ENCODE measurements at places on chromosomes 13 and 19.

GRCh38 chr13:36526897-36527296 lies 94.6 kb downstream of the CCNA1 start:
- no peak for DNase-seq

- DNase-seq: no peak
Measured at GRCh38 chr13:23806874-23807526, 82.2 kb downstream of the MIPEP start.

DNA sequence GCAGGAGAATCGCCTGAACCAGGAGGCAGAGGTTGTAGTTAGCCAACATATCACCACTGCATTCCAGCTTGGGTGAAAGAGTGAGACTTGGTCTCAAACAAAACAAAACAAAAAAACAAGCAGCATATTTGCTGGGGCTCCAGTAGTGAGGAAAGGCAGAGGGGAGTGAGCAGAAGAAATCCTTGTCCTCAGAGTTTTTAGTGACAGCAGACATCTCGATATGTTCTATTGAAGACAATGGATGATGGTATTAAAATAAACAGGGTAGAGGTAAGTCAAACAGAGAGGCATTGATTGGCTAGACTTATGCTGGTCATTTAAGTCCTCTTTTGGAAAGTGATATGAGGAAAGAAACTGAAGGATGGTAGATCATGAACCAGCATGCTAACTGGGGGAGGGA lies 19.0 kb downstream of the NLRP7 start:
- no peak for DNase-seq

DNA sequence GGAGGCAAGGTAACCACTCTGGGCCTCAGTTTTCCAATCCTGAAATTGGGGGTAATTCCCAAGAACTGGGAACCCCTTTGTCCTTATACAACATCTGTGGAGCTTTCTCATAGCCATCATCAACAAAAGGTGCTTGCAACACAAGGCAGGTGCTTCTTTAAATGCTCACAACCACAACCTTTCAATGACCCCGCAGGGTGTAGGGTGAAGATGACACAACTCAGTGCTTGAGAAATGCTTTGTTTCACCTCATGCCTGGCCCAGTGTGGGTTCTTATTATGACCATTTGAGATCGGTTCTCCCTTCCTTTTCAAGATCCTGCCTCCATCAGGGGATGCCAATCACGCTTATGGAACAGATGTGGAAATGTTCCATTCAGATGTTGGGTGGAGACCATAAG lies 8.4 kb downstream of the WIZ start:
- no peak for DNase-seq

GRCh38 chr19:30357580-30357954 lies 14.6 kb upstream of the ZNF536 start:
- no peak for DNase-seq

- DNase-seq: no peak
Measured at GRCh38 chr13:45718992-45719391, 16.9 kb downstream of the CBY2 start.

GRCh38 chr13:102440259-102440936 lies 38.5 kb upstream of the FGF14 start:
- no peak for DNase-seq

DNA sequence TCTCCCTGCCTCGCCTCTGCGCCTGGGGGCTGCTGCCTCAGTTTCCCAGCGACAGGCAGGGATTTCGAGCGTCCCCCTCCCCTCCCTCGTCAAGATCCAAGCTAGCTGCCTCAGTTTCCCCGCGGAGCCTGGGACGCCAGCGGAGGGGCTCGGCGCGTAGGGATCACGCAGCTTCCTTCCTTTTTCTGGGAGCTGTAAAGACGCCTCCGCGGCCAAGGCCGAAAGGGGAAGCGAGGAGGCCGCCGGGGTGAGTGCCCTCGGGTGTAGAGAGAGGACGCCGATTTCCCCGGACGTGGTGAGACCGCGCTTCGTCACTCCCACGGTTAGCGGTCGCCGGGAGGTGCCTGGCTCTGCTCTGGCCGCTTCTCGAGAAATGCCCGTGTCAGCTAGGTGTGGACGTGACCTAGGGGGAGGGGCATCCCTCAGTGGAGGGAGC lies 722 bp upstream of the ICAM1 start:
- peak; percentile 79 for DNase-seq

GRCh38 chr13:46489586-46490023 lies 63.4 kb upstream of the LRCH1 start:
- peak; percentile 62 for DNase-seq

DNA sequence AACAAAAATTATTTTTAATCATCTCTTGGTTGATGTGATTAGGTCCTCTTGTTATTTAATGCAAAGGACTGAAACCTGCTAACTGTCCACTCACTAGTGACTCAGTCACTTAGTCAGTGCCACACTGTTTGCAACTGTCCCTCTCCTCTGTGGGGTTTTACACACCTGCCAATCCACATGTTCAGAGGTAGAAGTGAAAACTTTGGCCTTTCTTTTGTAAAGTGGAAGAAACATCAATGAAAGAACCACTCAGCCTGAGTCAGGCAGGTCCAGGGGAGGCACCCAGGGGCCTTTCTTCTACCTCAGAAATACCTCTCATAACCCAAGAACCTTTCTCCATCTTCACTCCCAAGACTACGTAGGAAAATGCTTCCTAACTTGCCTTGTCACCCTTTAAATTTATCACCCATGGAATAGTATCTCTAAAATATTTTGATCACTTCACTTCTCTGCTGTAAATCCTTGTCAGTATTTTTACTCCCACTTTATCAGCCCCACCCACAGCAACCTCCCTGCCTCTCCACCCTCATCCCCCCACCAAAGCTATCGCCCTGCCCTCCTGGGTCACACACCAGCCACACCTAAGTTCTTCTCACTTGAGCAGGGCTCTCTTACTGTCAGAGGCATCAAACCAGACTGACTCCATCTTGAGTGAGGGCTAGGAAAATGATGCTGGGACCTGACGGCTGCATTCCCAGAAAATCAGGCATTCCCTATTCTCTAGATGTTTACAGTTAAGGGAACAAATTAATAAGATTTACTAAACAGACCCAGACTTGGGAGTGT lies 29.6 kb upstream of the EEF1AKMT1 start:
- DNase-seq: no peak

GRCh38 chr13:95247171-95247570 lies 54.1 kb downstream of the ABCC4 start:
- no peak for DNase-seq

- DNase-seq: no peak
Measured at GRCh38 chr13:24167666-24168391, 7.3 kb downstream of the SPATA13 start.

DNA sequence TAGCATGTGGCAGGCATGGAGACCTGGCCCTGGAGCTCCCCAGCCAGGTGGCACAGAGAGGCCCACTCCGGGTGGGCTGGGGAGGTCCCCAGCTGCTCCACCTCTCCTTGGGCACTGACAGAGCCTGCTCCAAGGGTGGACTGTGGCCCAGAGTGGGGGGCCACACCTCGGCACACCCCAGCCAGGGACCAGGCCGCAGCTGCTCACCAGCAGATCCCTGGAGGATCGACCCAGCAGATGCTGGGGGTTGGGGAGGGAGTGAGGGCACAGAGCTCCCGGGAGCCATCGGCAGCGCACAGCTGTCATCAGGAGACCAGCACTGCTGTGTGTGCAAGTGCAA lies 72.0 kb upstream of the KCTD15 start:
- no peak for DNase-seq

DNA sequence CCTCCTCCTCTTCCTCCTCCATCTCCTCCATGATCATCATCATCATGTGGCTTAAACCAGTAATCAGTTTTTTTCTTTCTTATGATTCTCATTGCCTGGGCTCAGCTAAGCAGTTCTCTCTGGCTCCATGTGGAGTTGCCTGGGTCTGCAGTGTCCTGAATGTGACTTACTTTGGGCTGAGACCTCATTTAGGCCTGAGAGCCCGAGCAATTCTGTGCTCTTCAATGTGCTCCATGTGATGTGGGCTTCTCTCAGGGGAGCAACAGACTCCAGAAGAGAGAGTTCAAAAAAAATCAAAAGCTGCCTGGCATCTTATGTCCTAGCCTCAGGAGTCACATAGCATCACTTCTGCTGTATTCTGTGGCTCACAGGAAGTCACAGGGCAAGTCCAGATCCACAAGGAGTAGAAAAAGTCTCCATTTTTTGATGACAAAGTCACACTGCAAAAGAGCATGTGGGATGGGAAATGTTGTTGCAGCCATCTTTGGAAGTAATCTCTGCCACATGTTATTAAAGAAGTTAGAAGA lies 128.7 kb downstream of the MAB21L1 start:
- DNase-seq: no peak

DNA sequence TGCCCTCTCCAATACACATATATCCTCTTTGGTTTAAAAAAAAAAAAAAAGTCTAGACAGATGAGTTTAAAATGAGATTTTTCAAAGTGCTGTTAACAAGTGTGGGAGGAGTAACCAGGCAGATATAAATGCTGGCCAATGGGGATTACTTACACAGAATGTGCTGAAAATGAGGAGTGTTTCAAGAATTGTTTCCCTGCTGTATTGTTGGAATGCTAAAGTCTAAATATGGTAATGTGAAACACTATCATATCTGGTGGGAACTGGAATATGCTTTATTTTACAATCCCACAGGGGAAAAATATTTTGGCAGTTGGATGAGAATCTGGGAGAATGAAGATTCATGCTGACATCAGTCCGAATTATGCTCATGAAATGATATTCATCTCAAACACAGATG lies 250.7 kb downstream of the DCT start:
- DNase-seq: no peak

DNA sequence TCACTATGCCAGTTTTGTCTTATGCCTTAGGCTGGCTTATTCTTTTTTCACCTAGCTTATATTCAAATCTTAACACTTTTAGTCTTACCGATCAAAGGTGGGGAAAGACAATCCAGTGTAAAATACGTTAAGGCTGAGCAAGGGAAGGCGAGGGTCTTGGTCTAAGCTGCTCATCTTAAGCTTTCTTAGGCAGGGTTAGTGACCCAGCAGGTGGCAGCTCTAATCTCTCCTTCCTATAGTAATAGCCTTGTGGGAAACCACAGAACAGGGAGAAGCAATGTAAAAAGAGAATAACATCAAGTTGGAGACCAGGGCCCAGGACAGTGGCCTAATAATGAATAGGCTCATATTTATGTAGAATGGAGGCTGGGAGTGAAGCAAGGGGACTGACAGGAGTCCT lies 45.9 kb downstream of the COG3 start:
- no peak for DNase-seq

- DNase-seq: peak; percentile 63
Measured at GRCh38 chr13:110388108-110388943, 81.2 kb downstream of the COL4A2 start.

DNA sequence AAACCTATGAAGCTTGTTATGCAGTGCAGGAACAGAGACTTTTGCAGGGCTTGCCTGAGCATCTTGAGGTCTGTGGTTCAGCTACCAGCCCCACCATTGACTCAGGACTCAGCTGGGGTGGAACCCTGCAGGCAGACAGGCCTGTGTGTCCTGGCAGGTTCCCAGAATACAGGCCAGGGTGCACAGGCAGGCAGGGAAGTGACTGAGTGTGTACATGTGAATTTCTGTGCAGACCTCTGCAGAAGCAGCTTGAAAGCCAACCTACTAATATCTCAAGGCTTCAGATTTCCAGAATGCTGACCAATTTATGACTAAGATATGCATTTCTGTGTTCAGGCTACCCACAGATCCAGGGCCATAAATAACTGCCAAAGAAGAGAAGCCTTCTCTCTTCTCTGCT lies 254.4 kb downstream of the DLEU7 start:
- peak; percentile 55 for DNase-seq

DNA sequence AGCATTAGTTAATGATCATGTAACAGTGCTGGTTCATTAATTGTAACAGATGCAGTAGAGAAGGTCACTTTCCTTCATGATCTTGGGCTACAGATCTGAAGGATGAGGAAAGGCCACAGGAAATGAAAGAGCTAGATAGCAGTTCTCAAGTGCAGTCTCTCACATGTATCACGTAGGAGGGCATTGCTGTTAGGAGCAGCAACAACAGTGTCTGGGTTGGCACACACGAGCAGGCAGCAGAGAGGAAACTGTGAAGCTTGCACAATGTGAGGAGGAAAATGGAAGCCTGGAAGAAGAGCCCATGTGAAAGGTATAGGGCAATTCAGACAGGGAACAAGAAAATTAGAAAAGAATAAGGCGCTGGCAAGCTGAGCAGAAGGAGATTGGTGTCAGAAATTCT lies 1741.5 kb downstream of the PCDH9 start:
- DNase-seq: no peak

GRCh38 chr19:51470966-51471365 lies 7.4 kb upstream of the CEACAM18 start:
- DNase-seq: no peak

DNA sequence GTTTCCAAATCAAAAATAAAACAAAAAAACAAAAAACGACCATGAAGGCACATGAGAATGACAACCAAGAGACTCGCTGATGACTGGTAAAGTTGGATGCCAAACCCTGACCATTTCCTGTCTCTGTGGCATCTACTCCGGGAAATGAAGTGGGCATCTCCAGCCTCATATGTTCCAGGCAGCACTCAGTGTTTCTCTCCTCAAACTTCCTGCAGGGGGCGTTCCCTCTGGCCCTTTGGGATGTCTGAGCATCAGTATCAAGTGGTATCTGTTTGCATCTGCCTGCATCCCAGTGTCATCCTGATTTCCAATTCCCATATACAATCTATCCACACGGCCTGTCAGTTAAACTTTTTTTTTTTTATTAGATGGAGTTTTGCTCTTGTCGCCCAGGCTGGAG lies 9.8 kb upstream of the SIGLEC12 start:
- no peak for DNase-seq

DNA sequence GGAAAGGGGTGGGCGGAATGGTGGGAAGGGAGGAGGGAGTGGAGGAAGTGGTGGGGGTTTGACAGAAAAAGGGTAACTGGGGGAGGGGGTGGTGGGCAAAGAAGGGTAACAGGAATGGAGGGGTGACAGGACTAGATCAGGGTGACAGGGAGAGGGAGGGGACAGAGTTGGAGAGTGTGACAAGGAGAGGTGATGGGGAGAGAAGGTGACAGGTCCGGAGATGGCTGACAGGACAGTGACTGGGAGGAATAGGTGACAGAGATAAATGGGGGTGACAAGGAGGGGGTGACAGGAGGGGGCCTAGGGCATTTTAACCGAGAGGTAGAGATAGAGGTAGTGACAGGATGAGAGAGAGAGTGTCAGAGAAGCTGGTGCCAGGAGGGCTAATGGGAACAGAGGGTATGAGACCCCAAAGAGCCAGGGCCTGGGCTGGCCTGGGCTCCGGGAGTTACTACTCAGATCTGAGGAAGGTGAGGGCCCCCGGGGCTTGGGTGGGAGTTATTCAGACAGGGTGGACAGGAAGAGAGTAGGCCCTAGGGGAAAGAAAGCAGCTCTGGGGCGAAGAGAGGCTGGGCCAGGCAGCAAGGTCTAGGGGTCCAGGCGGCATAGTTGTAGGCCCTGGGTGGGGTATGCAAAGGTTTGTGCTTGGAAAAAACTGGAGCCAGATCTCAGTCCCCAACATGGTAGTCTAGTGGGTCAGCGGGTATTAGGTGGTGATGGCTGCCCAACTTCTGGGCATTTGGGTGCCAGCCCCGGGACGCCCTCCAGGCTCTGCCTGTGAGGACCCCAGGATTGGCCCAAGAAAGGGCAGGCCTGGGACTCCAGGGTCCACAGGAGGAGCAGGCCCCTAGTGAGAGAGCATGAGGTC lies 660 bp downstream of the CIC start:
- peak; percentile 38 for DNase-seq

Data from femur (tissue), 1 donor.